ENCODE measurements at places on chromosomes 7 and 10.

DNA sequence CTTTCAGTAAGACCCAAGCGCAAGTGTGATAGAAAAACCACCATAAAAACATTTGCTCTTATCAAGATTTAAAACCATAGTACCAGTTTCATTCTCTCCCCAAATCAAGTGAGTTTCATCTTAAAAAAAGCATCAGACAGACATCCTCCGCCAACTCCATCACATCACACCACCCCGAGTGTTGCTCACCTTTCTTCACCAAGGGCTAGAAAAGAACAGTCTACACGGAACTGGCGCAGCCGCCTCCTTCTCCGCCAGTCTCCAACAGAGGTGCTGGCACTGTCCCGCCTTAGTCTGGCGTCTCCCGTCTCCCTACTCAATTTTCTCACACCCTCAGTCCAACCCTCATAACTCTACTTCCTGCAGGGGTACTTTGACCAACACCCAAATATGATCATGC is 46.9 kb upstream of the WIPI2 start:
- DNase-seq: no peak

DNA sequence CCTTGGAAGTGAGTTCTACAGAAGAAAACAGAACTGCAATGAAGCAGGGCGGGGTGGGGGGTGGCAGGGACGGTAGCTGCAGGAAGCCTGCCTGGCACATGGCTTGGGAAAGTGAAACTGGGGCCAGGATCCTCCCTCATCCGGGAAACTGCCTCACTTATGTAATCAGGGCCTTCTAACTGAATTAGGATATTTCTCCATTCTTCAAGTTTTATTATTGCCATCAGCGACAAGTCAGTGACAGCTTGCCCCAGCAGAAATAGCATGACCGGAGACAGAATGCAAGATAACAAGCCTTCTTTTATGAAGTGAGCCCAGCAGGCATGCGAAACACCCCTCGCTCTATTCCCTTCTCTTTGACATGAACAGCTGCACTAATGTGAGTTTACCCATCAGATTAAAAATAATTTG is 77.5 kb upstream of the CACUL1 start:
- no peak for DNase-seq

DNA sequence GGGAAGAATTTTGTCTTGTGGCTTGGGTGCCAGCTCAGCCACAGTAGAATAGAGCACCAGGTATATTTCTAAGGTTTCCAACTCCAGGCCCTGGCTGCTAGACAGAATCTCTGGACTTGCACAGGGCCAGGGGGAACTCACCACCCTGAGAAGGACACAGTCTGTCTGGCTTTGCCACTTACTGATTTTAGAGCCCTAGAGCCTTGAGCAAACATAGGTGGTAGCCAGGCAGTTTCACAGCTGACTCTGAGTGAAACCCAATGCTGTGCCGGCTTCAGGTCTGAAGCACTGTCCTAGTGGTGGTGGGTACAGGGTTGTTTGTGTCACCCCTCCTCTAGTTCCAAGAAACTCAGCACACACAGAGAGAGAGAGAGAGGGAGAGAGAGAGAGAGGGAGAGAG is 81.6 kb downstream of the TES start:
- no peak for DNase-seq

- no peak for DNase-seq
Observed at GRCh38 chr7:66076462-66077329, 1.1 kb downstream of the ASL start.

DNA sequence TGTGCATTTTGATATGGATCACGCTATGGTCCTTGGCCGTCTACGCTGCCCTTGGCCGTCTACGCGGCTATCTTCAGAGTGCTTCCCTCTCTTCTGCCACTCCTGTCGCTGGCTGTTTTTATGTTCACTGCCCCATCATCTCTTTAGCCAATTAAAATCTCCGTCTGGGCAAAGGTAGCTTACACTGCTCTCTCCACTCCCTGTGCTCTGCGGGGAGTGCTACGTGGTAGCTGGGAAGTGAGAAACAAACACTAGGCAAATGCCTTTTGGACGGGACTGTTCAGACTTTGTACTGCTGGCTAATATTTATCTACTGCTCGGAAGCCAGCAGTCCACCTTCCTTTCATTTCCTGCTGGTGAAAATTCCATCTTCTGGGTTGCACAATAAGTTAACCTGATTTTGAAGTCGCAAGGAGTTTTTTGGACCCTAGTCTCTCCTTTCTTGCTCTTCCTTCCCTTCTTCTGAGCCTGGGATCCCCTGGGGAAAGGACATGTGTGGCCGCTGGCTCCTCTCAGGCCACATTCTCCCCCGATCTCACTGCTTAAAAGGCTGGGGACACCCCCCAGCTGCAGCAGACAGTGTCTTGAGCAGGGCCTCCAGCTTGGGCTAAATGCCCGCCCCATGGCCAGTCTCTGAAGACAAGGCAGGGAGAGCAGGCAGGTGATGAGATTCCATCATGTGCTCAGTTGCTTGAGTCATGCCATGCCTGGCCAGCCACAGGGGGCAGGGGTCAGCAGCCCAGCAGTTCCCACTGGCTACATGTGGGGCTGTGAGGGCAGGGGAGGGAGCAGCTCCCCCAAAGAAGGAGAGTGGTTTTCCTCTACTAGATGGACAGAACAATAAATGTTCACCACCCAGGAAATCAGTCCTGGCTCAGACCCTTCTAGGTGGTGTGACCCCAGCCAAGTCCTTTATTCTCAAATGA is 25.5 kb upstream of the RBM33 start:
- DNase-seq: no peak

DNA sequence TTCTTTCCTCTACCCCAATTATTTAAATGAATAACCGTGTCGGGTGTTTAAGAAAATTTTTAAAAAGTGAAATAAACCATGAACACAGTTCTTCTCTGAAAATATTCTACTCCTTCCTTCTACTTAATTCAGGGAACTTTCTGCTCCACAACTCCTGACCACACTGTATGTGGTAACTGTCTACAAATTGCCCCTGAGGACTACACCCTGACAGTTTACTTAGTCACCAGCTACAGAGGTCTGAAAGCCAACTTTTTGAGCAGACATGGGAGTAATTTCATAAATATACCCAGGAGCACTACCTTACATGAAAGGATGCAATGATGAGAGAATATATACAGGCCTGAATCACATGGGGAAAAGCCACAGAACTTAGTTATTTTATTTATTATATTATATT is 523.2 kb upstream of the SORCS1 start:
- DNase-seq: no peak

DNA sequence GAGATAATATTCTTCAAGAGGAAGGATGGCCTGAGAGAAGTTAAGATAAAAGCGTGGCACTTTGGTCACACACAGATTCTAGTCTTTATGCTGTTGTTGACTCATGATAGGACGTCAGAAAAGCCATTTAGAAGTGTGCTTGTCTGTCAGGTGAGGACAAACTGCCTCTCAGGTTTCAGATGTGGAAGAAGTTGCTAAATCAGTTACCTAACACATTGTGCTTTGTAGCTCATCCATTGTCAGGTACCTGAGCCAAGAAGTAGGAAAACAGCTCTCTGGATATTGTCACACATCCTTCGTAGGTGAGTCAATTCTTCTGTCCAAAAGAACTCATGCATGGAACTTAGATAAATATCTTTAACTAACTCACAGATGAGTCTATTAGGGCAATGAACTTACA is 49.5 kb upstream of the PHYHIPL start:
- DNase-seq: no peak

GRCh38 chr7:142345811-142346210 is 88.0 kb upstream of the PRSS58 start:
- DNase-seq: no peak

- no peak for DNase-seq
Observed at GRCh38 chr10:23478570-23478969, 39.7 kb downstream of the OTUD1 start.

DNA sequence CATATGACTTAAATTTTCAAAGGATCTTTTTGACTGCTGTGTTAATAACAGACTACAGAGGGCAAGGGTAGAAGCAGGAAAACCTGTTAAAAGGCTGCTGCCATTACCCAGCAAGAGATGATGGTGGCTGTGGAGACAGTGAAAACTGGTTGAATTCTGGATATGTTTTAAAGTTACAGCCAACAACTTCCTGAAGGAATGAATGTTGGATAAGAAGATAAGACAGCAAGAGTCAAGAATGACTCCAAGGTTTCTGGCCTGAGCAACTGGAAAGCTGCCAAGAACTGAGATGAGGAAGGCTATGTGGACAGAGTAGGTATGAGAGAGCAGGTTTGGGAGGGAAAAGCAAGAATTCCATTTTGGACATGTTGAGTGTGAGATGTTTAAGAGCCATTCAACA is 19.1 kb downstream of the CNOT4 start:
- no peak for DNase-seq

DNA sequence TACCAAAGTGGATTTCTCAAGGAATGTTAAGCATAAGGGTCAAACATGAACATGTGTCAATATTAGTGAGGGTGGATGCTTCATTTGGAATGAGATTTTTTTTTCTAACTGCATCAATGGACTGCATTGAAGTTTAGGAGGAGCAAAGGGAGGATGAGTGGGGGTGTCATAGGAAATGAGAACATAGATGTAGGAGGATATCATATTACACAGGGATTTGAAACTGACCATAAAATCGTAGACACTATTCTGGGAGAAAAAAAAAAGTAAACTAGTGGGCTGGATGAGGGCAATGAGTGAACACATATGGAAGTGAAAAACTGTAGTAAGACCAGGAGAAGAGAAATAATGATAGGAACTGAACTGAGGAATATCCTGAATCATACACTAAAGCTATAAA is 109.4 kb downstream of the SEMA3A start:
- no peak for DNase-seq

DNA sequence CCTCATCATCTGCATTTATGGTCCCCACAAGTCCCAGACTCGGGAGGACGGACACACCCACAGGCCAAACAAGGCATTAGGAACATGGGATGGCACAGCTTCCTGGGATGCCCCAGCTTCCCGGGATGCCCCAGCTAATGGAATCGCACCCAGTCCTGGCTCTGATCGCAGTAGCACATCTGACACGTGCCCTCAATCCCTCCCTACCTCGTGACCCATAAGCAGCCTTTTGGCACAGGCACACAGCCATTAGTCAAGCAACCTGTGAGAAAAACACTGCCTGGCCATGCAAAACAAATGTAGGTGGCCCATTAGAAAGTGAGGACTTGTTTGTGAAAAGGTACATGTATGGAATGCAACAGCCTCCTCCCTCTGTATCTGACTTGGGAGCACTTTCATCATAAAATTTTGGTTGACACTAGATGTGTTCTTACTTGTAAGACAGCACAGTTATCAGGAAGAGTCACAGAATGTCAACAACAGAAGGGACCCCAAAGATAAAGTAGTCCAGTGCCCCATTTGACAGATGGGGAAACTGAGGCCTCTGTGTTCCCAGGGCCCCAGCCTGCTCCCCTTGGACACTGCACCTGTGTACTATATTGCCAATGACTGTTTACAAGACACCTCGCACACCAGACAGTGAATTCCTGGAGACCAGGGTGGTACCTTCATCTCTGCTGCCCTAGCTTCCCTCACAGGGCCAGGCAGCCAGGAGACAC is 34.4 kb downstream of the DLG5 start:
- DNase-seq: no peak

- DNase-seq: no peak
Observed at GRCh38 chr7:17619196-17619818, 320.9 kb downstream of the AHR start.

GRCh38 chr10:5658871-5659618 is 7.3 kb downstream of the ASB13 start:
- no peak for DNase-seq

- DNase-seq: no peak
Observed at GRCh38 chr10:119782981-119783664, 57.3 kb downstream of the INPP5F start.

DNA sequence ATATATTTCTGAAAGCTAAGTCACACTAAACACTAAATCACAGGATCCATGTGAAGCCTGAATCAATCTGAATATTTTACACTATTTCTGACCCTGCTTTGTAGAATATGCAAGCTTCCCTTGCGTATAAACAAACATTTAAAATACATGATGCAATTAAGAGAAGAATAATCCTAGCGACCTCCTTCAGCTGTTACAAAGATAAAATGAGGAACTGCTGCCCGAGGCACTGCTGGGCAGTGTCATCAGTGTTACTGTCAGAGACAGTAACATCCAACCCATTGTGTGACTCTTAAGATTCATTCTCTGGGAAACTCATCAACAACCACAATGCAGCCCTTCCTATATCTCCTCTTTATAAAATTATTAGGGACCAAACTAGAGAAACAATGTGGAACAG is 61.6 kb downstream of the COBL start:
- no peak for DNase-seq

GRCh38 chr7:21137640-21138039 is 290.2 kb upstream of the SP4 start:
- no peak for DNase-seq

DNA sequence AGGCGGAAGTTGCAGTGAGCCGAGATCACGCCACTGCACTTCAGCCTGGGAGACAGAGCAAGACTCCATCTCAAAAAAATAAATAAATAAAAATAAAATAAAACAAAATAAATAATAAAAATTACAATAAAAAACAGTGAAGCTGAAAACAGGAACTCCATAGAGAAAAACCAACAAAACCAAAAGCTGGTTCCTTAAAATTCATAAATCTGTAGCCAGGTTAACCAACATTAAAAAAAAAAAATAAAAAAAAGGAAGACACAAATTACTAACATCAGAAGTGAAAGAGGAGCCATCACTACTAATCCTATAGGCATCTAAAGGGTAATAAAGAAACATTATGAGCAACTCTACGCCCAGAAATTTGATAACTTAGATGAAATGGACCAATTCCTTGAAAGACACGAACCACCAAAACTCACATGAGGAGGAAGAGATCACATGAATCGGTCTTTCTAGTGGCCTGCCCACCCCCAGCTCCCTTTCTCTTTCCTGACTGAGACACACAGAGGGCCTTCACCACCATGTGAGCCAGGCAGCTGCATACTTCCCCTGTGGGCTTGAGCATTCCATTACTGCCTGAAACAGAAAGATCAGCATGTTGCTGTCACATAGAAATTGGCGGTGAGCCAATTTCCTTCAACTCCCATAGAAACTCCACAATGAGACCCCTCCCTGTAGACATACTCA is 208.7 kb downstream of the MAD1L1 start:
- no peak for DNase-seq

DNA sequence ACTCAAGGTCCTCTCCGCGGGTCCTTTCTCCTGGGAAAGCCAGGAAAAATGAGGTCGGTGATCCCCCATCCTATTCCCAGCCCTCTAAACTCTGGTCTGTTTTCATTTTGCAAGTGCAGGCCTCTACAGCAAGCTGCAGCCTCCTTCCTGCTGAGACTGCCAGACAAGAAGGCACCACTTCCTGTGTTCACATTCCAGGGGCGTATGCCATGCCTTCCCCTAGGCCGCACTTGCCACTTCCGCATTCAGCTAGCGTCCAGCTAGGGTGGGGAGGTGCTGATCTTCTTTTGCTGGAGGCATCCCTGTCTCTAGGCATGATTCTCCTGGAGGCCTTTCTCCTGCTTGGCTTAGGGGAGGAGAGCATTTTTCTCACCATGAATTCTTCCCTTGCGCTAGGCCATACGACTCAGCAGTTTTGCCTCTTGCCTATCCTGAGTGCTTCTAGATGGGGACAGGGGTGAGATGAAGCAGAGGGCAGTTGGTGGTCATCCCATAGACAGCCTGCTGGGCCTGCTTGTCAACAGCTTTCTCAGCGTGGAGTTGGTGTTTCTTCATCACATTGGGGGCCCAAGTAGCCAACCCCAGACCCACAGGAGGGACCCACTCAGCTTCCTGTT is 328.9 kb downstream of the RPS24 start:
- DNase-seq: no peak
